IPS DF 19.7 (cell line): ENCODE measurements at places on chromosomes 13 and 19.

- DNase-seq, result no peak
Observed at GRCh38 chr13:59458908-59459579, 704.7 kb downstream of the DIAPH3 start.

DNA sequence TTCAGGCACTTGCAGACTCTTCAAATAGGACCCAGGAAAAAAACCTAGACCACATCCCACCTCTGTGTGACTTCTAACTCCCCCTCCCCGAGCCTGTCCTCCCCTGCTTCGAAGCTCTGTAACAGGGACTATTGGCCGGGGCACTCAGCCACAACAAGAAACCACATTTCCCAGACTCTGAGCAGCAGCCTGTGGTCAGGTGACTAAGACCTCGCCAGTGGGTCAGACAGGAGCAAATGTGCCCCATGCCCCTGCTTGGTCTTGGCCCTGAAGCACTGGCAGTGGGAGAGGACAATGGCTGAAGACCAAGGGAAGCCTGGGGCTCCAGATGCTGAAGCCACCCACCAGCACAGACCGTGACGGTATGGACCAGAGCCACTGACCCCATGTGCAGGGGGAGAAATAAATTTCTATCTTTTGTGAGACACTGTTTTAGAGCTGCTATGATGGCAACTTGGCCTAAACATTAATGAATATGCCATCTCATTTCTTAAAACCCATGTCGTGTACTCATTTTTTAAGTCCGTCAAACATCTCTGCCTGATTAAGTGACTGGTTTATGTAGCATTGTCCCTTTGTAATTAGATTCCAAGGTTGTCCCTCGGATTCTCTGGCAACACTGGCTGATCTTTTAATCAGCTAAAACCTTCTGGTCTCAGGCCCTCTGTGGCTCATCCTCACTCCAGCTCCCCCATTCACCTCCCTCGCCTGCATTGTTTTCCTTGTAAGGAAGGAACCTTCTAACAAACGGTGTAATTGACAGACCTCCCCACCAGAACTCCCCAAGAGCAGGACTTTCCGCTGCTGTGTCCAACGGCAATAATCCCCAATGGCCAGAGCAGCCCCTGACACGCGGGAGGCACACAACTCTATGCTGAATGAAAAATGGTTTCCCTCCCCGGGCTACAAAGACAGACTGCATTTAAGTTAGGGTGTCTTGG lies 98.4 kb downstream of the STK24 start:
- DNase-seq, result no peak

- DNase-seq, result no peak
Observed at GRCh38 chr13:33528896-33529295, 243.3 kb upstream of the STARD13 start.

DNA sequence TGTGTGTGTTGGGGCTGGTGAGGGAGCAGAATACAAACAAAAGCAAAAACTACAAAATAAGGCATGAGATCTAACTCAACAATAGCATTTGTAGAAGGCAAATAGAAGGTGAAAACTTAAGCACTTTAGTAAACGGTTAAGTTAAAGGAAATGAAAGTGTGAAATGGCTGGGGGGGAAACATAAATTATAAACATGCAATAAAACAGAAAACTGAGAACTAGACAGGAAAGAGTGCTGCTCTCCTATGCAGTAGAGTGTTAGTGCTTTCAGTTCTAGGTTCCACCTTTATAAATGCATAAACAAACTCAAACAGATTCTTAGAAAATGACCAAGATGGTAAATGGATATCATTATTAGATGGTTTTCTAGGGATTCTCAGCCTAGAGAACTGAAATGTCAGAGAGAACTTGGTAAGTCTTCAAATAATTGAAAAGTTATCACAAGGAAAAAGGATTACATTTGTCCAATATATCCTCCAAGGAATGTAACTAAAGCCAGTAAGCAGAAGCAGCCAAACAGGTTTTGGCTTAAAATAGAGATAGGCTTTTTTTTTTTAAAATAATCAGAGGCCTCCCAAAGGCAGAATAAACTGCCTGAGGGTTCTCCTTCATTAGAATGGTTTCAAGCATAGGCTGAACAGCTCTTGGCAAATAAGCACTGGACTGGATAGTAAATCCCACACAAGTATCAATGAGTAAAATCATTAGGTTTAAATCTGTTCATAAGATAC lies 23.3 kb downstream of the RBM26 start:
- no peak for DNase-seq

DNA sequence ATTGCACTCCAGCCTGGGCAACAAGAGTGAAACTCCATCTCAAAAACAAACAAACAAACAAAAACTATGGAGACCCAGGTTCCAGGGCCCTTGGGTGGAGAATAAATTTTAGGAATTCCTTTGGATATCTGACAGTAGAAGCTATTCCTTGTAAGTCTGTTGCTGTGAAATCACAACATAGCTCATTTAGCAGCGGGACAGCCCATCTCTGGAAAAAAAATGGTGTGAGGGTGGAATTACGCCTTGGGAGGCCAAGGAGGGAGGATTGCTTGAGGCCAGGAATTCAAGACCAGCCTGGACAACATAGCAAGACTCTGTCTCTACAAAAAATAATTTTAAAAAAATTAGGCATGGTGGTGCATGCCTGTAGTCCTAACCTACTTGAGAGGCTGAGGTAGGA lies 15.7 kb downstream of the HMGB1 start:
- no peak for DNase-seq

DNA sequence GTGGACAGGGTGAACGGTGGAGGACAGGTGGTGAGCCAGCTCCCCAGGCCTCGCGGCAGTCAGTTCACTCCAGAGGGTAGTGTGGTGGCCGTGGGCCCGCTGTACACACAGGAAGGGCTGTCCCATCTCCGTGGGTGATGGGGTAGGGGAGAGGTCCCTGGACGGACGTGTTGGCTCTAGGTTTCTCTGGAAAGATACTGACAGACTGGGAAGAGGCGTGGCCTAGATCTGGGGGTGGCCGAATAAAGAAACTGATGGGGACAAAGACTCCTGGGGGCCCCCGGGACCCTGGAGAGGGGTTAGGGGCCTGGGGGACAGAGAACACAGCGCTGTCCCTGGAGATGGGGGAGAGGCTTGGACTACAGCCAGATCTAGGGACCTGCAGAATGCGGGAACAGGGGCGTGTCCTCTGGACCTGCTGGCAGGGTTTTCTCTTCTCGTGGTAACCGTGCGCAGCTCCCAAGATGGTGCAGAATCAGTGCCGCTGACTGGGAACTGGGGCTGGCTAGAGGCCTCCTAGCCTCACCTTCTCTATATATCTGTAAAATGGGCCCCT lies 4.0 kb upstream of the PRAM1 start:
- DNase-seq, result no peak

DNA sequence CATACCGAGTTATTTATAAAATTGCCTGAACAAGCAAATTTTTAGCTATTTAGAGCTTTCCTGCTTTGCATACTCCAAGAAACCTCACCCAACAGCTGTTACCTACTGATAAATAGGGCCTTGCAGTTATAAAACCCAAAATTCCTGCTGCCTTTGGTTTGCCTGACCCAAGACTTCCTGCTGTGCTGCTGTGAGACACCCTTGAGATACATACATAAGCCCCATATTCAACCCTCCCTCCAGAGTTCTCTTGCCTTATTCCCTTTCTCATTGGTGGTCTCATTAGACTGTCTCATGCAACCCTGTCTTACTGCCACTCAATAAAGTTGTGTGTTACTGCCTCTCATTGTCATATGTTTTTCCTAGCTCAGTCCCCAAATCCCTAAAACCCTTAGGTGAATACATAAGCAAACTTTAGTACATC lies 677.6 kb downstream of the UQCRFS1 start:
- no peak for DNase-seq

- DNase-seq, result no peak
Observed at GRCh38 chr13:21637296-21637695, 33.3 kb upstream of the MICU2 start.

DNA sequence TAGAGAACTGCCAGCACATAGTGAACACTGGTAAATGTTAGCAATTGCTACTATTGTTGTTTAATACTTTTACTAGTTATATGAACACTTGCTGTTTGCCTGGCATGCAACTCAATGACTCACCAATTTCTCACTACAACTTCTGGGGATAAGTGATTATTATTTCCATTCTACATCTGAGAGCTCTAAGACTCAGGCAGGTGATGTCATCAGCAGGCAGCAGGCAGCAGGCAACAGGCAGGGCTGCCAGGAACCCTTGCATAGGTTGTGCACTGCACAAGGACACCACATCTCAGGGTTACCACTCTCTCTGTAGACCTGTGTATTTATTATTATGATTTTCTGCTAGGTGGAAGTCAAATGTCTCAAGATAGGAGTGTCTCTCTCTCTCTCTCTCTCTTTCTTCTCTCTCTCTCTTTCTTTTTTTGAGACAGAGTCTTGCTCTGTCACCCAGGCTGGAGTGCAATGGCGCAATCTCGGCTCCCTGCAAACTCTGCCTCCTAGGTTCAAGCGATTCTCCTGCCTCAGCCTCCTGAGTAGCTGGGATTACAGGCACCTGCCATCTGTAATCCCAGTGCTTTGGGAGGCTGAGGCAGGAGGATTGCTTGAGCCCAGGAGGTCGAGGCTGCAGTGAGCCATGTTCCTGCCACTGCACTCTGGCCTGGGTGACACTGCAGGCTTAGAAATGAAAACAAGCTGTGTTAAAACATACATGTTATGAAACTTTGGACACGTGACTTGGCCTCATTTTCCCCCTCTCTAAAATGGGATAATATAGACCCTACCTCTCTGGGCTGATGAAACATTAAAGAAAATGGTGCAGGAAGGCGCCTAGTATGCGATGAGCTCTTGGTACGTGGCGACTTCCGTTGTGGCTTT lies 22.7 kb downstream of the HPN start:
- DNase-seq, result no peak
